Stimulated activated CD4-positive, alpha-beta T cell treated with anti-CD3 and anti-CD28 coated beads, Interleukin-12 subunit alpha, Interleukin-12 subunit beta, amount 100 ng/mL, for 48 hours (primary cell): ENCODE measurements at places on chromosomes 4 and X.
A peak's percentile ranks its signal among the peaks of the same experiment; 100 is the strongest.

DNA sequence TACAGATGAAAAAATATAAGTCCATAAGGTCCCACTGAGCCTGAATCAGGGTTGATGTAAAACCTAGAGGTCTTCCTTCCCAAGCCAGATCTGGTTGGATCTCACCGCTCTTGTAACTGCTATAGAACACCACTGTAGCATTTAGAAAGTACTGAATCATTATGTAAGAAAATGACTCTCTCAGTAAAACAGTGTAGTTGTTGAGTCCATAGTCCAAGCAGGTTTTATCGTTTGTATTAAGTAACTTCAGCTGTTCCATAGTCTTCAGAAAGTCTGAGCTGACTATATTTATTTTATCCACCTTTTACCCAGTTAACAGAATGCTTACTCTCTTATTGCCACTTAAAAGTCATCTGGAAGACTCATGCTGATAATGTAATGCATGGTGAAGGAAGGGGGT lies 82.2 kb downstream of the POLA1 start:
- no peak for DNase-seq

- DNase-seq = no peak
Observed at GRCh38 chr4:38957261-38957815, 74.9 kb downstream of the TMEM156 start.

- DNase-seq = no peak
Observed at GRCh38 chrX:32118832-32119231, 1047.0 kb upstream of the FTHL17 start.

- no peak for DNase-seq
Observed at GRCh38 chrX:71666240-71667223, 814 bp upstream of the LOC101059915 start.

GRCh38 chr4:62513306-62513705 lies 1313.2 kb downstream of the ADGRL3 start:
- DNase-seq = no peak

DNA sequence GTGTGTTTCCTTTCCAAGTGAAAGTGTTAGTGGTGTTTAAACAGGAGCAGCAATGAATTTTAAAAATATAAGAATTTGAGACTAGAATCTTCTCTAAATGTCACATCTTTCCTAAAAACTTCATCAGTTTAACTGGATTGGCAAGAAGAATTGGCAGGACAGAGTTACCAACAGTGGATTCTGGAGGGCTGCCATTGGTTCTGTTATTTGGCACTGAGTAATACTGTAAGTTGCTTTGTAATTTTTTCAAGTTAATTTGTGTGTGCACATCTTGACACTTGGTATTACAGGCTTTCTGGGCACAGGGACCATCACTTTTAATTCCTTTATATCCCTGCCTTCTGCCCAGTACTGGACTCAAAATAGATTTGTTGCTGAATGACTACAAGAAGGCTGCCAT lies 4.5 kb upstream of the GPRIN3 start:
- DNase-seq = no peak

- no peak for DNase-seq
Observed at GRCh38 chr4:2136726-2137125, 77.6 kb downstream of the NAT8L start.

- DNase-seq = no peak
Observed at GRCh38 chr4:119709418-119709817, 80.8 kb upstream of the PDE5A start.

GRCh38 chr4:78613522-78614321 lies 62.2 kb downstream of the ANXA3 start:
- no peak for DNase-seq

DNA sequence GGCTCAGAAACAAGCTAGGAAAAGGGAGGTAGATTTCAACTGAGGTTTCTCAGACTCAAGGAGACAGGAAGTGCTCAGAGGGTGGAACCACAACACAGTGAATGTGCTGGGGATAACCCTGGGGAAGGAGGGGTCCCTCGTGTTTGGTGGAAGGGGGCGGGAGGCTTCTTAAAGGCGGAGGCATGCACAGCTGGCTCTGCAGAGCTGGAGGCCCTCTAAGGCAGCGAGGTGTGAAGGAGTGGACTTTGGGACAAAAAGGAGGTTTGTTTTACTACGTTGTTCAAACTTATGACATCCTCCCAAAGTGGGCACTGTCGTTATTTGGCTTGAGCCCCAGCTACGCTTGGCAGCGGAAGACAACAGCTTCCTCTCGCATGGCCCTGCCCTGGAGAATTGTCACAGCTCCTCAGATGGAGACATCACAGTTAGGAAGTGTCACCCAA lies 21.7 kb upstream of the MTM1 start:
- DNase-seq = no peak

DNA sequence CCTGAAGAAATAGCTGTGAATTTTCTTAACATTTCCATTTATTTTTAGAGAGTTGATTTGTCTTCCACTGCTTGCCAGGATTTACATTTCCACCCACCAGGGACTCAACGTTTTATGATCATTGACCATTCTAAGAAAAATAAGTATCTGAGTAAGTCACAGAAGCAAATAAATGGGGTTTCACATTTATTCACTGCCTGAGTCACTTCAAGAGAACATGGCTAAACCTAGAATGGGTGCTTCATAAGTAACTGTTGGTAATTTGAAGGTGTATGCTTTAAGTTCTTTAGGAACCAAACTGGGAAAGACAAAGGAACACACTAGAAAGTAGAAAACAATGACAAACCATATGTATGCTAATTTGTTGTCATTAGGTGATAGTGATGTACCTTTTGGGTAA lies 43.2 kb upstream of the GRIA3 start:
- no peak for DNase-seq

GRCh38 chr4:169201222-169202144 lies 69.3 kb downstream of the SH3RF1 start:
- DNase-seq = no peak

- DNase-seq = no peak
Observed at GRCh38 chrX:13059637-13060499, 15.4 kb upstream of the FAM9C start.

GRCh38 chr4:119321921-119322687 lies at the start of gene FABP2:
Gene FABP2, minus strand, starts transcription at chr4:119322138. Its CDS starts 36 bp downstream, at chr4:119322102.
- no peak for DNase-seq

- DNase-seq = no peak
Observed at GRCh38 chr4:179843370-179843769, 2399.8 kb upstream of the TENM3 start.

DNA sequence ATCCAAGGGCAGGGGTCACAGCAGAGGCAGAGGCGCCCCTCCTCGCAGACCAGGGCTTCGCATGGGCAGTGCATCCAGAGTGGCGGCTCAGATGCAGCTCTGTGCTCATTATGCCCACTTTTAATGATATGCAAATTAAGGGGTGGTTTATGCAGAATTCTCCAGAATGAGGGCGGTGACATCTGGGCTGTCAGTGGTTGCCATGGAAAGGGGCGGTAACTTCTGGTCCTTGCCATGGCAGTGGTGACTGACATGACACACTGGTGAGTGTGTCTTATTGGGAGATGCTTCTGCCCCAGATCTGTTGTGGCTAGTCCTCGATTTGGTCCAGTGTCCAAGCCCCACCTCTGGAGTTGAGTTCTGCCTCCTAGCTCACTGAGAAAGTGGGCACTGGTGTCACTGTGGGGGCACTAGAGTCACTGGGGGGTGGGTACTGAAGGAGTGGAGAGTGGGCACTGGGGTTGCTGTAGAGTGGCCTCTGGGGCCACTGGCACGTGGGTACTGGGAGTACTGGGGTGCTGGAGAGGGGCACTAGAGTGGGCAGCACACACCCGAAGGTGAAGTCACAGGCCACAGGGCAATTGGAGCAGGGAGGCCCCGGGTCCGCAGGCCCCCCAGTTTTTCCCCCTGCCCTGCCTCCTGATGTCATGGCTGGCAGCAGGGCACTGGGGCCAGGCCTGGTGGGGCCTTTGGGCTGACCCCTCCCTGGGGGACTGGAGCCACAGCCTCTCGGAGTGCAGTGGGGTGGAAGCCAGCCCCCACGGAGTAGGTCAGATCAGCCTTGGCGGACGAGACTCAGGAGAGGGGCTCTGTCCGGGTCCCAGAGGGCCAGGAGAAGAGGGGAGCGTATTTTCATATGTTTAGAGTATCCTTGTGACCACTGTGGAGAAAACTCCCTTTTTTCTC lies 98.6 kb upstream of the NKX1-1 start:
- DNase-seq = no peak

DNA sequence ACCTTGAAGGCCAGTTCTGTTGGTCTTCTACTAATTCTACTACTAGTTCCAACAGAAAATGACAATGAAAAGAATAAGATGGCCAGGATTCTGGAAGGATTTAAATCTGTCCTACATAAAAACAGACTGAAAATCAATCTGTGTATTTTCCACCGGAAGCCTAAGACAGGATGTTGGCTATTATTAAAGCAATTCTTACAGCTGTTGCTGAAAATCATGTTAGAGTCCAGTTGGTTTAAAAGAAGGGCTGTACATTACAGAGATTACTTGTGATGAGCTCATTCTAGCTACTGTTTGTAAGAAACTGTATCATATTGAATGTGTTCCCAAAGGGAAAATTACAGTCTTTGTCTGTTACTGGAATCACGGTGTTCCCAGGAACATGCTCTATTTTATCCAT lies 54.8 kb upstream of the MAGEB16 start:
- no peak for DNase-seq

DNA sequence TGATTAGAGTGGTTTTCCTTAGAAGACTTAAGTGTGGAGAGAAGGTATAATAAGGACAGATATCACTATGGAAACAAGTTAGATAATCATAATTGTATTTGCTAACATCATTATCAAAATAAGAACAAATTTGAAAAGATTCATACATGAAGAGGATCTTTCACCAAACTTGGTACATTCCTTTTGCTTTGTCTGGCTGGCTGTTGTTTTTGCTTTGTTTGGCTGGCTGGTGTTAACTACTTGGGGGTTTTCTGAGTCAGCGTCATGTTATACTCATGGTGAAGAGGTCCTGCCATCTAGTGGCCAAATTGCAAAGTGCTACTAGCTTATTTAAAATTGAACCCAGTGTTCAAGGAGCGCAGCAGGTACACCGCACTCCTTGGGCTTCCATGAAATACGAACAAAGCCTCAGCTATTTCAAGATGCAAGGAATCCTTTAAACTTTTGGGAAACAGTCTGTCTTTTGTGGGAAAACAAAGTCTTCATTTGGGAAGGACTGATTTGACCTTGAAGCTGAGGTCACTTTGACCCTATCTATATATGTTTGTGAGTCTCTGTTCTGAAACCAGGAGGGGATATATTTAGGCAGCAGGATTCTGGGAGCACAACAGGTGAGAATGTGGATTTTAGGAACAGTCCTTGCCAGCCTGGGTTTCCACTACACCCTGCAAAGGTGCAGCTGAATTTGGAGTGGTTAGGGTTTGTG lies 129.7 kb downstream of the PLS3 start:
- peak; percentile 0 for DNase-seq

DNA sequence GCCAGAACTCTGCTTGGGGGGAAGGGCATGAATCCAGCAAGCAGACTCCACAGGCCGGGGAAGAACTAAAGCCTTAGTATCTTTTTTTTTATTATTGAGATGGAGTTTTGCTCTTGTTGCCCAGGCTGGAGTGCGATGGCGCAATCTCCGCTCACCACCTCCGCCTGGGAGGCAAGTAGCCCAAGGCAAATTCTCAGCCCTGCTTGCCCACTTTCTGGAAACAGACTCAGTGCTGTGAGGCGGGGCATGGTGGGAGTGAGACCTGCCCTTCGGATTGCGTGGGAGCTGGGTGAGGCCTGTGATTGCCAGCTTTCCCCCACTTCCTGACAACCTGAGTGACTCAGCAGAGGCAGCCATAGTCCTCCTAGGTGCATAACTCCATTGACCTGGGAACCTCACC lies 348.8 kb downstream of the GASK1B start:
- no peak for DNase-seq

GRCh38 chr4:21092531-21092930 lies 392.3 kb downstream of the PACRGL start:
- no peak for DNase-seq

- DNase-seq = no peak
Observed at GRCh38 chrX:43813898-43814297, 68.4 kb downstream of the MAOB start.

DNA sequence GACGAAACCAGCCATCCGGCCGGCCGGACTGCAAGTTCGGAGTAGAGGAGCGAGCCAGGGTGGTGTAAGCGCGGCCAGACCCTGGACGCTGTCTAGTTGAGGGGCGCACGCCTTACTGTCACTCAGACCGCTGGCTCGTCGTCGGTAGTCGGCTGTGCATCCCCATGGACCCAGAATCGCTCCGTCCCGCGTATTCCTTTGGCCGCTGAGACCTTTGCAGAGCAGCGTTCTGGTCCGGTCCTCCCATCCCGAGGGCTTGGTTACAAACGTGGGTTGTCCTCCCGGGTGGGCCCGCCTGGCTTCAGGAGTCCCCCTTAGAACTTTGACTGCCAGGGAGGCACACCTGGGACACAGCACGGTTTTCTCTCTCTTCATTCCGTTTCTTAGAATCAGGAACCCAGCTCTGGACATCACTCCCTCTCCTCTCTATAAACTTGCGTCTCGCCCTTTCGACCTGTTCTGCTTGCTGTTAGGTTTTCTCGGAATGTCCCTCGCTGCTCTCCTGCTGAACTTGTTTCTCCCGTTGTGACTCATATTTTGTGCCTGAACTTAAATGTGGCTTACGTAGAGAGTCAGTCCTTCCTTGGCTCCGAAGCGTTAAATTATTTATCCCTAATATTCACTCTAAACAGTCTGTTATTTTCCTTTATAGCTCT lies 672 bp downstream of the PGM2 start:
- DNase-seq = no peak

DNA sequence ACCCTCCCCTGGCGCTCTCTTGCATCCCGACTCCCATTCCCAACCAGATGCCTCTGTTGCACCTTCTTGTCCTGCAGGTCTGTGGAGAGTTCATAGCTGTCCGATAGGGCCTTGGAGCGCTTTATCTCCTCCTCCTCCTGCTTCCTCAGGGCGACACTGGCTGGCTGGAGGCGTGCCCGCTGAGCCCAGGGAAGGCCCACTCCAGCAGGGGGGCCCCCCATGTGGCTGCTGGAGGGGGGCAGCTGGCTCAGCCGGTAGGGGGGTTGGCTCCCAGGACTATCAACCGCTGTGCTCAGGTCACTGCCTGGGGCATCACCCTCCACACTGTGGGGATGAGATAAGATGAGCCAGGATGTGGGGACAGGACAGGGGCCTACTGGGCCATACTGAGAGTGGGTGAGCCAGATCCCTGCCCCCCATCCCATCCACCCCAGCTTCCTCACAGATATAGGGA lies 25.6 kb downstream of the IQSEC2 start:
- no peak for DNase-seq

DNA sequence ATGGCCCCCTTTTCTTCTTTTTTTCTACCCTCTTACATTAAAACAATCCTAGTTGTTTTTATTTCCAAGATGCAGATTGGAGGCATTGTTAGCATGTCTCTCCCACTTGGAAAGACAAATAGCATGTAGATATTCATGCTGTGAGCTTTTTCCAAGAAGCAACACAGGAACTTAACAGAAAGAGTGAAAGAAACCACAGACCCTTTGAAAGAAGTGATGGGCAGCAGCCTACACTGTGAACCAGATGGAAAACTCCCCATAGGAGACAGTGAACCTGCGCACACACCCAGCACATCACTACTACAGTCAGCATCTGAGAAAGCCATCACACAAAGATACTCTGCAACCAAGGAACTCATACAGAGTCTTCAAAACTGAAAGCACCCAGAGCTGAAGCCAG lies 17.8 kb downstream of the CT47C1 start:
- DNase-seq = no peak
